ENCODE measurements at places on chromosomes 6 and 20.

DNA sequence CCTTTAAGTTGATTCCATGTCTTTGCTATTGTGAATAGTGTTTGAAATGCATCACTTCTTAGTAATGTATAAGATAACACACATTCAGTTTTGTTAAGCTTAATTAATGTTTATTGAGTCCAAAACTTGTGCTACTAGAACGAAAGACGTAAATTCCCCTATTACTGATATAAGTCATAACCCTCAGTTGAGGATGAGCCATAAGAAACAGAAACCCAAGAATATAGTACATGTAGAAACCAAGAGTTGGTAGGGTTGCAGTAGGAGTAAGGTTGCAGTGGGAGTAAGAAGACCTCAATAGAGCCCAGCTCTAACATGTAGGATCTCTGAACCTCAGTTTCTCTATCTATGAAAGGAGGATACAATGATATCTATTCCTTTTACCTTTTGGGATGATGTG lies 19.3 kb downstream of the CITED2 start:
- no peak for DNase-seq

- no peak for DNase-seq
Measured at GRCh38 chr6:151551223-151551857, 57.5 kb downstream of the CCDC170 start.

DNA sequence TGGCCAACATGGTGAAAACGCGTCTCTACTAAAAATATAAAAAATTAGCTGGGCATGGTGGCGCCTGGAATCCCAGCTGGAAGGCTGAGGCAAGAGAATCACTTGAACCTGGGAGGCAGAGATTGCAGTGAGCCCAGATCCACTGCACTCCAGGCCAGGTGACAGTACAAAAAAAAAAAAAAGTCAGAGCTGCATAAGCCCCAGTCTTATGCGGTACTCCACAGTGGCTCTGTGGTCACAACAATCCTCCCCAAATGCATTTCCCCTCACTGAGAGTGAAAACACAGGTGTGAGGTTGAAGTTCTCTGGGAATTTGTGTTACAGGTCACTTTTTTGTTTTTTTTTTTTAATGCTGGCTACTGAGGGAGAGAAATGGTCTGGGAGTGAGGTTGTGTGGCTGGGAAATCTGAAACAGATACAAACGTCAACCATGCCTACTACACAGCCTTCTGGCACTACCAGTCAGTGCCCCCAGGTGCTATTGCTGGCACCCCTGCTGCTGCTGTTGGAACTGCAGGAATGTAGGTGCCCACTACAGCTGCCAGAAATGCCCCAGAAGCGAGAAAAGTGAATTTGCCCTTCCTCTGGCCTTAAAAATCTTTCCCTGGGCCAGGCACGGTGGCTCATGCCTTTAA lies 5.7 kb downstream of the MRPS26 start:
- DNase-seq, result no peak

- DNase-seq, result no peak
Measured at GRCh38 chr20:17298171-17298570, 71.3 kb downstream of the PCSK2 start.

DNA sequence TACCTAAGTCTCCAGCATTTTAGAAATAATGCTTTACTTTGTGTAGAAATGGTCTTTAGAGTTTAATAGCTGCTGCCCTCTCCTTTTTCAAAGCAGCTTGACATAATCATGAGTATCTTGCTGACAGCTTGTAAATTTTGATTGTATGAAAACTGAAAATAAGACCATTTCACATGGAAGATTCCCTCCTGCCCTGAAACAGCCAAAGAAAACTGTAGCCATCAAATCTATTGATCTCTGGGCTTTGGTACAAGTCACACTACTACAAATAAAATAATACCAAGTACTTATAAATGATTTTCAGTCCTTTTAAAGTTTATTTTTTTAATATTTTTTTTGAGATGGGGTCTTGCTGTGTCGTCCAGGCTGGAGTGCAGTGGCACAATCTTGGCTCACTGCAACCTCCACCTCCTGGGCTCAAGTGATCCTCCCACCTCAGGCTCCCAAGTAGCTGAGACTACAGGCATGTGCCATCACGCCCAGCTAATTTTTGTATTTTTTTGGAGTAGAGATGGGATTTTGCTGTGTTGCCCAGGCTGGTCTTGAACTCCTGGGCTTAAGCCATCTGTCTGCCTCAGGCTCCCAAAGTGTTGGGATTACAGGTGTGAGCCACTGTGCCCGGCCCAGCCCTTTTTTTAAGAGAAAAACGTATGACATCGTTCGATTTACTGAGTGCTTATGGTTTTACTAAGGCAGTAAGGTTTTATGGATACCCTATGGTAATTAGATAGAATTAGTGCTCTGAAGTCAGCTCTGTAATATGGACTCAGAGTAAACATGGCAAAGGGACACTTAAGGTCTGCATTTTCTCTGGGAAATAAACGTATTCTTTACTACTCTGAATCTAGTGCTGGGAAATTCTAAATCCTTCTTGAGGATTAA lies 7.0 kb downstream of the PTPN1 start:
- DNase-seq, result no peak

DNA sequence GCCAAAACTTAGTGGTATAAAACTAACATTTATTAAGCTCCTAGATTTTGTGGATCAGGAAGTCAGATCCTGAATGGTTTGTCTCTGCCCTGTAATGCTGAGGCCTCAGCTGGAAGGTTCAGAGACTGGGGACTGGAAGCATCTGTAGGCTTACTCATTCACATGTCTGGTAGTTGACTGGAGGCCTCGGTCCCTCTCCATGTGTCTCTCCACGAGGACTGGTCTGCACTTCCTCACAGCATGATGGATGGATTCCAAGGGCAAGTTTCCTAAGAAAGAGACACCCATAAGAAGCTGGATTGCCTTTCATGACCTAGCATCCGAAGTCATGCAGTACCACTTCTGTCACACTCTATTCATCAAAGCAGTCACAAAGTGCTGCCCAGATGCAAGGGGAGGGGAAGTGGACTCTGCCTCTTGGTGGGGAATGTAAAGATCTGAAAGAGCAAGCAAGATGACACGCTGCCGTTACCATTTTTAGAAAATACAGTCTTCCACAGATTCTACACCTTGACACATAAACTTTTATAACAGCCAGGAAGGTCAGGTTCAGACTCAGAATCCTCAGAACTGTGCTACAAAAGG lies 17.2 kb upstream of the MDGA1 start:
- no peak for DNase-seq

- DNase-seq, result no peak
Measured at GRCh38 chr20:24245094-24245493, 224.3 kb upstream of the SYNDIG1 start.

DNA sequence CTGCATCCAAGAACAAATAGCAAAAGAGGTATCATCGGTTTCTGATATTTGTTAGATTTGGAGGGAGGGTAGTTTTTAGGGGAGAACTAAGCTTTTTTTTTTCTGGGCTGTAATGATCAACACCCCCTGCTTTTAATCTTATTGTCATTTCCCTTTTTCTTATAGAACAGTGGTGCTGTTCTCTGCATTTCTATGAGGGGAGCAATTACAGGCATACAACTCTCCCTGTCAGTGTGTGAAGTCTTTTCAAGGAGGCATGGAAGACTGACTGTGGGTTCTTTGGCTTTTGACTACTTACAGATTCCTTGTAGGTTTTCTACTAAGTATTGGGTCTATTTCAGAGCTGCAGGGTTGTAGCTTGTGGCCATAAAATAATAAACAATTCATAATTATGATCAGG lies 632.3 kb downstream of the TFAP2B start:
- DNase-seq, result no peak

DNA sequence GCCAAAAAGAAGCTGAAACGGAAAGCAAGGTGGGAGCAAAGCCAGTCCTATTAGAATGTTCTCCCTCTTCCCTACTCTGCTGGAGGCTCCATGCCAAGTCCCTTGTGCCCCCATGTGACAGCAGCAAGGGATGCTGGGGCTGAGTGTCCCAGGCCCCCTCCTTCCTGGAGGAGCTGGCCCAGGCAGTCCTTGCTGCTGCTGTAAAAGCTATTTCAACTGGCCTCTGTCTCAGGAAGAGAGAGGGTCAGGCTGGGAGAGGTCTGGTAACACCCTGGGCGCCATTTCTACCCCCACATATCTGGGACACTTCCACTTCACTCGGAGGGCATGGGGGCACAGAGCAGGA lies 25.0 kb downstream of the TTBK1 start:
- DNase-seq, result no peak

DNA sequence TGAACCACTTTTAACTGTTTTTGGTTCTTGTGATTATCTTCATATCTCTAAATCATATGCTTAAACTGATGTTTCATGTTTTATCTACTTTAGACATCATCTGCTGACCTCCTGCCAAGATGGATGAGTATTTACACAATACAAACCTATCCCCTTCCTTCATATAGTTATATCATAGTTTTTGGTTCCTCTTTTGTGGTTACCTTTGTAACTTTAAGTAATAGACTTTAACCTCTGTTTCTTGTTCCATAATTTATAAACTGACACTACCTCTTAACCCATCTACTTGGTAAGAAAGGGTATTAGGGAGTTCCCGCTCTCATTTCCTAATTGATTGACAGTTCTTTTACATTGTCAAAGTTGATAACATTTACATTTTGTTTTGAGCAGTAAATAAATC lies 11.9 kb downstream of the PCMT1 start:
- no peak for DNase-seq

GRCh38 chr6:56148488-56149186 lies 98.7 kb downstream of the COL21A1 start:
- DNase-seq, result no peak

DNA sequence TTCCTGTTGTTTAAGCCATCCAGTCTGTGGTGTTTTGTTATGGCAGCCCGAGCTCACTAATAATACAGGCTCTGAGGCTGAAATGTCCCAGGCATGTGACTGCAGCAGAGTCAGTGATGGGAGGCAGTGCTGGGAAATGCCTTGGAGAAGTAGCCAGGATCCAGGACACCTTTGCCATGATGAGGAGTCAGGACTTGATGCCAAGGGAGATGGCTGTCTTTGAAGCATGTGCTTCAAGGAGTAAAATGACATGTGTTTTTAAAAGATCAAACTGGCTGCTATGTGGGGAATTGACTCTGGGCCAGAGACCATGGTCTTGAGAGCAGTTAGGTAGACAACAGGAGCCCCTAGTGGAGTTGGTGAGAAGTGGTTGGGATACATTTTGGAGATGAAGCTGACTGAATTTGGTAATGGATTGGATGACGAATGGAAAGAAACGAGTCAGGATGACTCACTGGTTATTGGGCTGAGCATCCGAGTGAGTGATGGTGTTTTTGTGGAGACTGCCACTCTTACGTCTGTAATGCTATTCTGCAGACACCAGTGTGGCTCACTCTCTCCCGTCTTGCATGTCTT lies 322.2 kb downstream of the PLCB1 start:
- DNase-seq, result peak; percentile 87

Measured in amniotic stem cell (primary cell).